Stimulated activated CD4-positive, alpha-beta T cell treated with anti-CD3 and anti-CD28 coated beads, Interleukin-1b, Interleukin-23, amount 100 ng/mL, for 1 hour (primary cell): ENCODE measurements at places on chromosomes 3 and 15.

GRCh38 chr3:97009427-97010019 is 195.1 kb downstream of the EPHA6 start:
- DNase-seq, result no peak

- no peak for DNase-seq
Observed at GRCh38 chr3:101531473-101532086, 18.6 kb upstream of the SENP7 start.

DNA sequence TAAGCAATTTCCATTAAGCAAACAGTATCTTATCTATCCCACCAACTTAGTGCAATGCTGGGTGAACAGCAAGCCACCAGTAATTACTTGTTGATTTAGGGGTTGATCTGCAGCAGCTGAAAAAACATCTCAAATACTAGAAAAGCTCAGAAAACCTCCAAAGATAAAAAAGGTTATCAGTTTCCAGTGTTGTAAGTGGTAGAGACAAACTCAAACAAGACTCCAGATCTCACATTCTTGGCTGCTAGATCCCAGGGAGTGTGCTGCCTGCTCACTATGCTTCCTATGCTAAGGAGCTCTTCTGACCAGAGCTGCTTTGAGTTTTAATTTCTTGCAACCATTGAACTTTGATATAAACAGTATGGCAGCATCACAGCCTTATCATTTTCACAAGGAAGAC is 11.3 kb downstream of the B3GALNT1 start:
- DNase-seq, result no peak

GRCh38 chr3:133561679-133562078 is 11.8 kb upstream of the CDV3 start:
- no peak for DNase-seq

DNA sequence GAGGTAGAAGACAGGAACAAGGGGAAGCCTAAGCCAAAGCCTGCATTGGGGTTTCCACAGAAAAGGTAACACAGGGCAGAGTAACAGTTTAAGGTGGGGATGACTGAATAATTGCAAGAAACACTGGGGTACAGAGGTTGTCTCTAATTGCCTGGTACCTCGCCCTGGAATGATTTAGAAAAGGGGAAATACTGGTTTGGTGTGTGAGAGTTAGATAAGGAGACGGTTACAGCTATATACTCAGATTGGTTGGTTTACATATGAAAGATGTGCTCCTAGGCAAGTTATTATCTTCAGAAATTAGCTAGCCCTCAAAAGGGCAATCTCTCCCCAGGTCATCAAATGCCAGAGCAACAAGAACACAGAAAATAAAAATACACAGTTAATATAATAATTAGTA is 58.8 kb downstream of the SMARCC1 start:
- no peak for DNase-seq

GRCh38 chr3:38171622-38172021 is 6.3 kb downstream of the OXSR1 start:
- DNase-seq, result no peak

GRCh38 chr3:45536316-45536715 is 58.2 kb upstream of the LIMD1 start:
- no peak for DNase-seq

- DNase-seq, result no peak
Observed at GRCh38 chr3:177512945-177513814, 315.9 kb upstream of the TBL1XR1 start.

- no peak for DNase-seq
Observed at GRCh38 chr3:49492969-49493368, 22.9 kb downstream of the DAG1 start.

DNA sequence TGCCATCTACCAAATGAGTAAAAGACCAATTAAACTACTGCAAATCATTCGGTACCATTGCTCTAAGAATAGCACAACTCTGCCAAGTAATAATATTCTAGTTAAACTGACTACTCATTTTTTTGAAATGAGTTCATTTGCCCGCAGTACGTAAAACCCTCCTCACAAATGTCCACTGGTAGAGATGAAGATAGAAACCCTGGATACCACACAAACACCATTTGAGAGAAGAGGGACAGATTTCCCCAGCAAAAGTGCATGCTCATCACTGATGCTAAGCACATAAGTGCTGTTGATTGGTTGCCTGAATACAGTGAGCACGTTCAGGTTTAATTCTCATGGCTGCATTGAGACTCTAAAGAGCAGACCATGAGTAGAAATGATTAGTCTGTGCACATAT is 34.6 kb upstream of the SEMA6D start:
- DNase-seq, result no peak

- DNase-seq, result no peak
Observed at GRCh38 chr15:25844981-25845680, 18.0 kb downstream of the ATP10A start.

- no peak for DNase-seq
Observed at GRCh38 chr15:64828985-64829384, 3.5 kb upstream of the PIF1 start.

DNA sequence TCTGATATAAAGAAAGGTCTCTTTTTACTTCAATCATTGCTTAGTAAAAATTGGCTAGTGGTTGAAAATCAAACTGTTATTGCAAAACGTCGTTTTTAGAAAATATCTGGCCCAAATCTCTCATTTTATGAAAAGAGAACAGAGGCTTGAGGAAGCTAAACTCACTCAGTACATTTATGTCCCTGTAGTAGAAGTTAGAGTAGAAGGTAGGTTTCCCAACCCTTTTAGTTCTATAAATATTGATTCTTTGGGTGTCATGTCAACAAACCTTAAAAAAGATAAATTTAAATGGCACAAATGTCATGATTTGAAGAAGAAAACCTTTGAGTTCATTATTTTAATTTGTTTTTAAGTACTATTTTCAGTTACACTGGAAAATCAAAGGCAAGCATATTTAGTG is 722.3 kb upstream of the NECTIN3 start:
- DNase-seq, result no peak

- no peak for DNase-seq
Observed at GRCh38 chr3:157347577-157348303, 88.9 kb upstream of the PTX3 start.

DNA sequence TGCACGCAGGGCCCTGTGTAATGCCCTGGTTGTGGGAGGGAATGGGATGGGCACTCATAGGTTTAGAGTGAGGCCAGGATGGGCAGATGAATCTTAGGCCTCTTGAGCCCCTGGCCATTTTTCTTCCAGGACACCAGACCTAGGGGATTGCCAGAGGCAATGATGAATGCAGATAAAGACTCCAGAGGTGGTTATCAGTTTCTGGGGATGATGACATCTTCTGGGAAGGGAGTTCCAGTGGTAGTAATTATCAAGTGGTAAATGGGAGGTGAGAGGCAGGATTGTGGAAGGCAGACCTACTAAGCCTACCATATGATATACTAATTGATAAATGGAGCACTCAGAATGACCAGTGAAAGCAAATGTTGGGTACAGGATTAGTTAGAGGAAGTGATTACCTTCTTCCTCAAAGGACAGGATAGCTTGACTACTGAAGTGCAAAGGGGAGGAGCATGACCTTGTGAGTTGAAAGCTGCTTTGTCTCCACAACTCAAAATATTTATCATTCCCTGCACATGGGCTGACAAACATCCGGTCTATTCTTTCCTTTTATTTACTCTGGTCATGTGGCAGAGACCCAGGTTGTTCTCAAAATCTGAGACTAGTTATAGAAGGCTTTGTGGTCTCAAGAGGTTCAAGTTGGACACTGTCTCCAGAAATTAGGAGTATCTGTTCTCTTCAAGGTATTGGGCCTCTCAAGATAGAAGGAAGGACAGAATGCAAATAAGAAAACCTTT is 10.2 kb upstream of the MAPK6 start:
- DNase-seq, result no peak

- no peak for DNase-seq
Observed at GRCh38 chr15:70768257-70768883, 5.0 kb upstream of the UACA start.

DNA sequence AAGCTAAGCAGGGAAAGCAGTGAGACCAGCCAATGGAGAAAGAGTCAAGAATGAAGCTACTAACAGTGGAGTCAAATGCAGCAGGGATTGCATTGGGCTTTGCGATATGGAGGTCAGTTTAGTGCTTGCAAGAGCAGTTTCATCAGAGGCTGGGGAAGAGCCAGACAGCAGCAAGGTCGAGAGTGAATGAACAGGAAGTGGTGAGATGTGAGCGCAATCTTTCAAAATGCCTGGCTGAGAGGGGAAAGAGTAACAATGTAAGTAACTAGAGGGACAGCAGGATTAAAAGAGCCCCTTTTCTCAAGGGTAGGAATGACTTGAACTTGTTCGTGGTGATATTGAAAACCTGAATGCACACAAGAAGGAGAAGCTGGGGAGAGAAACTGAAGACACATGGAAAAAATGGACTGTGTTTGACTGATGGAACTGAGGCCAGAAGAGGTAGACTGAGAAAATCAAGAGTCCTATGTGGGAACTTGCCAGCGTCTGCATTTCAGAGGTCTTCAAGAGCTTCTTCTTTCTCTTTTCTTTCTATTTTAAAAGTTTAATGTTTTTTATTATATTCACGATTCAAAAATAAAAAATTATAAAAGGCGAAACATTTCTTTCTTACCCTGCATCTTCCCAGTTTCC is 30.6 kb upstream of the GPR160 start:
- no peak for DNase-seq

GRCh38 chr15:91165850-91166249 is 65.8 kb downstream of the SV2B start:
- no peak for DNase-seq

DNA sequence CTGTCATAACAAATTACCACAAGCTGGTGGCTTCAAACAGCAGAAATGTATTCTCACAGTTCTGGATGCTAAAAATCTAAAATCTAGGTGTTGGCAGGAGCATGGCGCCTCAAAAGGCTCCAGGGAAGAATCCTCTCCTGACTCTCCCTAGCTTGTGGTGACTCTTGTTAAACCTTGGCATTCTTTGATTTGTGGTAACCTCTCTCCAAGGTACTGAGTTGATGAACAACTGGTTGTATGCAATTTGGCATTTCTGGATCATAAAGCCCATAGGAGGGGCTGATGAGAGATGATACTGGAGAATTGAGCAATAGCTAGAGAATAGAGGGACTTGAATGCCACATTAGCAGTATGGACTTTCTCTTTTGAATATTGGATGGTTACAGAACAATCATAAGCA is 821.8 kb downstream of the TBL1XR1 start:
- DNase-seq, result no peak

- no peak for DNase-seq
Observed at GRCh38 chr3:111238885-111239284, 167.3 kb downstream of the NECTIN3 start.

DNA sequence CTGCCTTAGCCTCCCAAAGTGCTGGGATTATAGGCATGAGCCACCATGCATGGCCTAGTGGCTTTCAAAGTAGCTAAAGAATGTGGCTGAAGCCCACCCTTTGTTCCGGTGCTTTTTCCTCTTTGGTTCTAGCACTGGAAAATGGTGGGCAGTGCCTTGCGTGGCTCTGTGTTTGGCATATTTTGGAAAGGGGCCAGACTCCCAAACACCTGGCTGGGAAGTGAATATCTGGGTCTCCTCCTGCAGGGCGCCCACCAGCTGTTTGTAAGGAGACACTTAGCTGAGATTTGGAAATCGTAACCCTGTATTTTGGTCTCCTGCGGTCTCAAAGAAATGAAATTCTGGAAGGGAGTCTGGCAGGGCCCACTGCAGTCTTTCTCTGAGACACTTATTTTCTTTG is 336.4 kb downstream of the IL20RB start:
- DNase-seq, result no peak

- DNase-seq, result no peak
Observed at GRCh38 chr15:74264081-74264501, 28.0 kb downstream of the CCDC33 start.

DNA sequence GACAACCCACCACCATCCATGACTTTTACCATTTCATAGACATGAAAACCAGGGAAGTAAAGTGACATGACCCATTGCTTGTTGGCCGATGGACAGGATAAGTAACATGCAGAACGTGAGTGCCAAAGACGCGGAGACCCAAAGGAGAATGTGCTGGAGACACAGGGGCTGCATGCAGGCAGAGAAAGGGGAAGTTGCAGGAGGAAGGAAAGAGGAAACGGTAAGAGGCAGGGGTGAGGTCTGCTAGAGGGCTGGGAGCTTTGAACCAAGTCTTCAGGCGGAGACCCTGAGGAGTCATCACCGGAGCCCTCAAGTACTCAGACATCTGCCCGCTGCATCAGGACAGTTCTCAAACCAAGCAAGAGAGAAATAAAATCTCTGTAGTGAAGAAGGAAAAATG is 34.9 kb downstream of the MAGEF1 start:
- DNase-seq, result no peak

DNA sequence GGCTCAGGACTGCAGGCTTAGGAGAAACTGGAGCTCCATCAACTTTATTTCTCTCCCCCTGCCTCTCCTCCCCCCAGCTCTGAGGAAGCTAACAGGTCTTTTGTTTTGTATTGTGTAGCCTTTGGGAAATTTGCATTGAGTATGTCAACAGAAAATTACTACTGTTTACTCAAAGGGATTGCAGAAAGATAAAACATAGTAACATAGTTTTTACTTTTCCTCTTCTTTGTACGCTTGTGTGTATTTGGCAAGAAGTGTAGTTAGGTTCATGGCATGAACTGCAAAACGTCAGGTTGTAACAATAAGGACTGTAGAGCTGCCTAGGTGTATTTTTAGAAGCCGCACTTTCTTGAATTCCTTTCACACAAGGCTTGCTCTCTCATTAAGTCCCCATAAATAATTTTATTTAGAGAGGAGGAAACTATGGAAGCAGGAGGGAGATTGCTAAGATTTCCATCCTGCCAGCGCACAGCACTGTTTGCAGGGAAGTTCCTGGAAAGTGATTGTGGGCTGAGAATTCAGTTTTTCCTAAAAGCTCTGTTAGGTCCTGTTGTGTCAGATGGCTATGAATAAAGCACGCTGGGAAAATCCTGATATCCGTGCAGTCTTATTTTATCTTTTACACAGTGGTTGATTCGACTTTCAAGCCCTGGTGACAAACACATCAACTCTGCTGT is 21.1 kb upstream of the SATB1 start:
- no peak for DNase-seq

DNA sequence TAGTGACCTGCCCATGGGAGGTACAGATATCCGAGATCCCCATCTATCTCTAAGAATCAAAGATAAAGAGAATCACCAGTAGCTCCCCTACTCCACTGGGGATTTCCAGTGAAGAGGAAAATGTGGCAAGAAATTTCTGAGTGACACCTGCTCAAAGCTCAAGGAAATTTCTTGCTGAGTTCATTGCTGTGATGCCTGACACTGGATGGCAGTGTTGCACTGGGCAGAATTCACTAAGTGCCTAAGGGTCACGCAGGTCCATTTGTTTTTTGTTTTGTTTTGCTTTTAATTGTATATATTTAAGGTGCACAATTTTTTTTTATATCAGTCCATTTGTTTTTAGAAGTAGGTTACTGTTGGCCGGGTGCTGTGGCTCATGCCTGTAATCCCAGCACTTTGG is 109.5 kb upstream of the KCNAB1 start:
- no peak for DNase-seq

- no peak for DNase-seq
Observed at GRCh38 chr15:81530271-81530691, 156.3 kb upstream of the TMC3 start.

GRCh38 chr15:35444557-35445204 is 101.3 kb downstream of the DPH6 start:
- no peak for DNase-seq
